Renal cortex interstitium (tissue), 15 donors: ENCODE measurements at places on chromosomes 3 and 15.

GRCh38 chr3:53941184-53941583 is 49.5 kb upstream of the SELENOK start:
- DNase-seq: no peak

- no peak for DNase-seq
Observed at GRCh38 chr15:58795825-58796224, 24.7 kb downstream of the MINDY2 start.

DNA sequence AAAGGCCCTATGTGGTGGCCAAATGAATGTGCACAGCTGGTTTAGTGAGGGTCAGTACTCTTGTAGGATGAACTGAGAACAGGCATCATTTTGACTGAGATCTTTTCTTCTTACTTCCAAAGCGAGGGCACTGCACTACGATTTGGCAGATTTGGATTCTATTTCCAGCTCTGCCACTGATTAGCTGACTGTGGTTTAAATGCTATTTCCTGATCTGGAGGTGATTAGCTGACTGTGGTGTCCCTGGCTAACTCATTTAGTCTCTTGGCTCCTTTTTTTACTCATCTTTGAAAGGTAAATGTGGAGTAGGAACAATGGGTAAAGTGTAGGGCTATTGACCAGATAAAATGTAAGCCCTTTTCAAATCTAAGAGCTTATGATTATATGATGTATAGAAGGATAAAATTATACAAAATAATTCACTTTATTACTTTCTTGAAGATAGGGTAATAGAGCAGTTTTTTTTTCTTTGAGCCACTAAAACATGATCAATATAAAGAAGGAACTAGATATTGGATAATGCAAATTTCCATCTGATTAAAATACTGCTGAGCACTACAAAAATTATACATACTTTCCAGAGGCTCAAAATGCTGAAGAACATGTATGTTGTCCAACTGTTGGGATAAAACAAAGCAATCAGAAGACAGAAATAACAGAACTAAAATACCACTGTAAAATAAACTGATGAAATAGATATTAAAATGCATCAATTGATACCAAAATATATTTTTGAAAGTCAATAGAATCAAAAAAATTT is 39.7 kb upstream of the PLOD2 start:
- no peak for DNase-seq

GRCh38 chr3:50089609-50089945 is 858 bp downstream of the RBM5 start:
- DNase-seq: no peak

DNA sequence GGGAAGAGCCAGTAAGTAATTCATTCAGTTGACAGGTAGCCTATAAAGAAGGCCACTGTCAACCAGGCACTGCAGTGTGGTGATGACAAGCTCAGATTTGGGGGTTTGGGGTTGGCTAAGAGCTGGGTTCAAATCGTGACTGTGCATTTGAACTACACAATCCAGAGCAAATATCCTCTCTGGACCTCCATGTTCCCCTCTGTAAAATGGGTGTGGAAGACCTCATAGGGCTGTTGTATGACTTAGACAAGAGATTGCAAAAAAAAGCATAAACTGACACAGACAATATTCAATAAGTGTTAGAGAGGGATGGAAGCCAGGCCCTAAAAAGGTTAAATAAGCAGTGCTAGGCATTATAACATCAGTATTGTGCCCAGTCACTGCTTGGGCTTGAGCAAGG is 59.7 kb upstream of the CTDSPL start:
- DNase-seq: no peak

DNA sequence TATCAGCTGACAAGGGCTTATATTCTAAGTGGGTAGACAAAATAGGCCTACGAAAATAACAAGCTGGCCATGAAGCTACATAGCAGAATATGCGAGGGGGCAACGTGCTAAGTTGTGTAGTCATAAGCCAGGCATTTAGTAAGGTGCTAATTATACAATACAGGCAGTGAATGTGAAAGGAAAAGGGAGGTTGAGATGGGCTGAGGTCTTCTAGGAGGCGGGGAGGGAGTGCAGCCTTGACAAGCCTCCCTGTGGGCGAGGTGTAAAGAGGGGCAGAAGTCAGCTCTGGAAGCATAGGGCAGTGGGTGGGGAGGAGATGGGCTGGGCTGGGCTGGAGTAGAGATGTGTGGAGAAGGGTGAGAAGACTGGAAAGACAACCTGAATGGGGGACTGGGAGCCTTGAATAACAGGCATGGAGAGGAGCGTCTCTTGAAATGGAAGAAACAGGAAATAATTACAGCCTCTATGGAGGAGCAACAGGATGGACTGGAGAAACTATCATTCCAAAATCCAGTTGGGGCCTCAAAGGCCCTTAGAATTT is 1.2 kb downstream of the TIGIT start:
- no peak for DNase-seq

DNA sequence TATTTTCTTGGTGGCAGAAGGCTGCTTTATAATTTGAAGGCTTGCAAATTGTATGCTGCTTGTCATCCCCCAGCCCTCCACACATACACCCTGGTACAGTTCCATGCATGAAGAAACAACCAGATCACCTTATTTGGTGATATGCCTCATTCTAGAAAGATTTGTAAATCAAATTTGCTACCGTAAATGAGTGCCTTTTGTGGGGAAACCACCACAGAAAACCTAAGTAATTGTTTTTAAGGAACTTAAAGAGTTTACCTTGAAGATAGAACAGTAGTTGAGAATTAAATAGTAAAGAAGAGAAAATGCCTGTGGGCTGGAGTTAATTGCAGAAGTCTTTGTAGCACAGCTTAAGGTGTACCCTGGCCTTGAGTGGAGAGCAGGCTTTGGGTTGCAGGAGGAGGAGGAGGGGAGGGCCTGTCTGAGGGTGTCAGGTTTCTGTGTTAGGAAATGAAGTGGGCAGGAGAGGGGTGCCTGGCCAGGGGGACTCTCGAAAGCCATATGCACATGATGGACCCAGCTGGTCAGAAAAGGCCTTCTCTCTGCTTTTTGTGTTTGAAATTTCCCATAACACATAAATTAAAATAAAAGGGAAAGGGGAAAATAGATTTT is 6.9 kb downstream of the NIPA2 start:
- no peak for DNase-seq

DNA sequence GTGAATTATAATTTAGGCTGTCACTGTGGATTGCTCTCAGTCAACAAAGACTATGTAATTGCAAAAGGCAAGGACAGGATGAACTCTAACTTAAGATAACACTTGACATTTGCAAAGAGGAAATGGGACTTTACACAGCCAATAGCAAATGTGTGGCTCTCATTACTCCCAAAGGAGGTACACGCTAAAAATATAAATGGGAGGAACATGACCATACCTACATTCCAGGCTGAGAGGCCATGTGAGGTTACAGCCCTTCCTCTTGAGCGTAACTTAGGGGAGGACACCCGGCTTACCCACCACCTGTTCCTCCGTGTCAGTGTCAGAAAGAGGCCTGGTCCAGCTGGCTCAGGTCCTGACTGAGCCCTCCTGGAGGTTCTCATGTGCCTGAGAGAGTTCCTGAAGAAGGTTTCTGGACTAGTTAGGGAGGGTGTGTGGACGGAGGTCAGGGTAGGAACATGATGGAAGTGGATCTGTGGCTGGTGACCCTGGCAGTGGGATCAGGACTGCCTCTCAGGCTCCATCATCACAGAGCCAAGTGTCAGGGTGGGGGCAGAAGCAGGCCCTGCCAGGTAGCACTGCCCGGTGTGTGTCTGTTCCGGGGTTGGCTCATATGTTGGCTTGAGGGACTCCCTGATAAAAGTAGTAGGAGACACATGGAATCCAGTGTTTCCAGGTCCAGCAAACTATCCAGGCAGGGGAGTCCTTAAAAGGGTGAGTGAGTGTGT is 7.9 kb downstream of the POPDC2 start:
- no peak for DNase-seq

DNA sequence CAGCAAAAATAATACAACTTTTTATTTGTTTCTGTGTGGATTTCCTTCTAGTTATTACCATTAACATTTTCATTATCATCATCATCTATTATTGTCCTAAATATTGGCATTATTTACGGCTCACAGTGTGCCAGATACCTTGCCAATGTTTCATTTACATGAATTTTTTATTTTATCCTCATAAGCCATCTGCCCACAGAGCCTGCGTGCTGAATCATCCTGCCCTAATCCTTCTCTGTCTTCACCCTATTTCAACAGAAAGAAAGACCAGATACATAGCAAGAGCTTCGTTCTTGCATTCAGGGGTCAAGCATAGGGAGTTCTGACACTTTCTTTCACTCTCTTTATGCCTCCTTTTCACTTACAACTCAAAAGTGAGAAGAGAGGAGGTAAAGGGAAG is 82.0 kb downstream of the KCNMB2 start:
- no peak for DNase-seq

DNA sequence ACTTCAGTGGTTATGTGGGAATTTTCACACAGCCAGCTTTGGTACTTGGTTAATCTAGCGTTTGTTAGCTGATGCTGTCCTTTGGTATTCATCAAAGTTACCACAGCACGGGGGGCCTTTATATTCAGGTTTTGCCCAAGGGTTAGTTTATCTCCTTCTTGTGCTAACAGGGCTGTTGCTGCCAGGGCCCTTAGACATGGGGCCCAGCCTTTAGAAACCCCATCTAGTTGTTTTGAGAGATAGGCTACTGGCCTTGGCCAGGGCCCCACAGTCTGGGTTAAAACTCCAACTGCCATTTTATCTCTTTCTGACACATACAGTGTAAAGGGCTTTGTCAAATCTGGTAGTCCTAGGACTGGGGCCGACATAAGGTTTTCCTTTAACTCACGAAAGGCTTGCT is 7.5 kb upstream of the DNAAF4 start:
- DNase-seq: no peak

- DNase-seq: no peak
Observed at GRCh38 chr3:53120336-53120735, 9.9 kb downstream of the RFT1 start.

DNA sequence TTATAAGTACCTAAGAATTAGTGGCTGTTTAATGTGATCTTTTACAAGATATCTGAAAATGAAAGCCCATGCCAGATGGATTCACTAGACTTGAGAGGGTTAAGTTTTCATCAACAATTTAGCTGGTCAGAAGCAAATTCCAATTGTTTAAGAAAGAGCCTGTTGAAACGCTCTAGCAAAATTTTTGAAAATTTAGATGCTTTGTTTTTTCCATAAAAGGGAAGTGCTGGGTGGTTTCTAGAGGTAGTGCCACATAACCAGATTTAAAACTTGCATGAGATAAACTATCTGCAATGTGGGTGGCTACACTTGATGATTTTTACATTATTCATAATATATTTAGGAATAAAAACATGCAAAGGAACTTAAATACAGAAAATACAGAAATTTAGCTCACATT is 48.5 kb upstream of the SKIL start:
- DNase-seq: no peak

GRCh38 chr3:4935347-4935746 is 43.9 kb upstream of the BHLHE40 start:
- no peak for DNase-seq

- no peak for DNase-seq
Observed at GRCh38 chr3:154778057-154778456, 302.1 kb upstream of the MME start.

- no peak for DNase-seq
Observed at GRCh38 chr3:11604139-11604892, 39.4 kb downstream of the VGLL4 start.

GRCh38 chr3:4834403-4834866 is 144.8 kb upstream of the BHLHE40 start:
- DNase-seq: no peak

GRCh38 chr3:114498539-114499370 is 204.9 kb downstream of the TIGIT start:
- no peak for DNase-seq

DNA sequence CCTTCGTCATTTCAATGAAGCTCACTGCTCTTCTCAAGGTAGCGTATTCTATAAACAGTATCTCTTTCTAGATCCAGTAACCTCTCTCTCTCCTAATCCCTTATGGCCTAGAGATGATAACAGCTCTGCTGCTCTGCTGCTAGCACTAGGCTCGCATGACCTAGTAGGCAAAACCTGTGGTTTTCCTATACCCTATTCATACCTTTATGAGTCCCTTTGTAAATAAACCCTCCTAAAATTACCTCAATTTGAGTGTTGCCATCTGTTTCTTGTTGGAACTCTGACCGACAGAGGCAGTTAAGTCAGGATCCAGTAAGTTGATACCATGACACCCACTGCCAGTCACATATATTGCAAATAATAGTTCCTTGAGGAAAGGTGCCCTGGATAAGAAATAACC is 7.3 kb downstream of the CCDC14 start:
- no peak for DNase-seq

DNA sequence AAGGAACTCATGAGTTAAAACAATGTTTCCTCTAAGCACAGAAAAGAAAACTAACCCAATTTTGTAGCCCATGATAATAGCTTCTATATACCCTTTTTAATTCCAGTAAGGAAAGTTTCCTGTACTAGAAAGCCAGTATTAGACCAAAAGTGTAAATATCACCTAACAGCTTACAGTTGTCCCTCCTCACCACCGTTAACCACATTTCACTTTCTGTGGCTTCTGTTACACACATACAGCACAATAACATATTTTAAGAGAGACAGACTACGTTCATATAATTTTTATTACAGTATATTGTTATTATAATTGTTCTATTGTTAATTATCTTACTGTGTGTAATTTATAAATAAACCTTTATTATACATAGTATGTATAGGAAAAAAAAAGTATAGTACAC is 74.1 kb downstream of the ZNF280D start:
- no peak for DNase-seq

GRCh38 chr3:113531826-113532697 is at the start of gene SIDT1:
TSS of gene SIDT1 (plus strand) at chr3:113532555. CDS start at chr3:113533022, 467 bp downstream.
- DNase-seq: no peak

DNA sequence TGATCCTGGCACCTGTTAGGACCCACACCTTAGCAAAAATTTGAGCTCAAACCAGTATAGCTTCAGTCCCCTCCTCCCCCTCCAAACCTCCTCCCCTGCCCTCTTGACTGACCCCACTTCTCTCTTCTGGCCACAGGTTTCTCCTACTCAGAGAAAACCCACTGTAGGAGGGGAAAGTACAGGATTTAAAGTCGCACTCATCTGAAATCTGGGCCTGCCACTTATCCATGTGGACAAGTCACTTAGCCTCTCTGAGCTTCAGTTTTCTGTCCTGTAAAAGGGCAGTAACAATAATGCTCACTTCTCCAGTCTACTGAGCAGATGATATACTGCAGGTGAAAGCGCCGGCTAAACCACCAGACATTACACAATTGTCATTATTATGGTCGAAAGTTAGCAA is 142.7 kb downstream of the MEGF11 start:
- DNase-seq: no peak

DNA sequence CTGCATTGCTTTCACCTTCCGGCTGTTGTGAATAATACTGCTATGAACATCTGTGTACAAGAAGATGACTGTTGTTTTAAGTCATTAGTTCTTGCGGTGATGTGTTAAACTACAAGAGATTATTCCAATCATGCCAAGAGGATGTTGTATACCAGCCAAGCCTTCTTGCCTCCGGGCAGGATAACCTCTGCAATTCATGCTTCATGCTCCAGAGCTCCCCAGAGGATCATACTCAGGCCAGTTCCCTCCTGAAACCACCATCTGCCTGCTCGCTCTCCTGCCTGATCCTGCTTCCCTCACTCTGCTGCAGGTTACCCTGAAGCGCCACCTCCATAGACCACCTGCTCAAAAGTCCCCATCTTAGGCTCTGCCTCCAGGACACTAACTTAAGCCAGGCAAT is 187.1 kb upstream of the PROK2 start:
- no peak for DNase-seq

GRCh38 chr3:171788546-171789351 is 21.5 kb downstream of the PLD1 start:
- DNase-seq: no peak
